ENCODE measurements at places on chromosomes 16 and 17.
A peak's percentile ranks its signal among the peaks of the same experiment; 100 is the strongest.

DNA sequence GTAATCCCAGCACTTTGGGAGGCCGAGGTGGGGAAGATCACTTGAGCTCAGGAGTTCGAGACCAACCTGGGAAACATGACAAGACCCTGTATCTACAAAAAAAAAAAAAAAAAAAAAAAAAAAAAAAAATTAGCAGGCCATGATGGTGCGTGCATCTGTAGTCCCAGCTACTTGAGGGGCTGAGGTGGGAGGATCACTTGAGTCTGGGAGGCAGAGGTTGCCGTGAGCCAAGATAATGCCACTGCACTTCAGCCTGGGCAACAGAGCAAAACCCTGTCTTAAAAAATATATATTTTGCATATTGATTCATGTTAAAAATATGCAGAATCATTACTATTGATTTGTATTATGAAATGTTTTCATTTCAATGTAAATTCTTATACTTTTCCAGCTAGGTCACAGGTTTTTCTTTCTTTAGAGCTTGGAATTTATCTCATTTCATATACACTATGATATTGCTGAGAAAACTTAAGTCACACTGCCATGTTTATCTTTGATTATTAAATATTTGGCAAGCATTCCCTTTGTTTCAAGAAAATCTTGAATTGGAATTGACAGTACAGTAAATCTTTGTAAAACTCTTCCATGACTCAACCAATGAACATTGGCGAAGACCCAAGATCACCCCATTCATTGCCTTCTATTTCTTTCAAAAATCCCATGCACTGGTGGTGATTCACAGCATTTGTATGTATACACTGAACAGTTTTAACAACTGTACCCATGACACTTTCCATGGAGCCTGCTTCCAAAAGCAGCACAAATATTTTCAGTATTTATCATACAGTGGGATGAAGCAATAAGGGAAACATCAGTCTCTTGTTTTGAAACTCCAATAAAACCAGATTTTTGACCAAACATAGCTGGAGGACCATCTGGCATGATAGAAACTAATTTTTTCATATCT, 83.5 kb upstream of the TNRC6A start:
- DNase-seq: peak; percentile 50

- DNase-seq: no peak
These were observed 2.3 kb downstream of the LRRC3C start for GRCh38 chr17:39929646-39930407.

DNA sequence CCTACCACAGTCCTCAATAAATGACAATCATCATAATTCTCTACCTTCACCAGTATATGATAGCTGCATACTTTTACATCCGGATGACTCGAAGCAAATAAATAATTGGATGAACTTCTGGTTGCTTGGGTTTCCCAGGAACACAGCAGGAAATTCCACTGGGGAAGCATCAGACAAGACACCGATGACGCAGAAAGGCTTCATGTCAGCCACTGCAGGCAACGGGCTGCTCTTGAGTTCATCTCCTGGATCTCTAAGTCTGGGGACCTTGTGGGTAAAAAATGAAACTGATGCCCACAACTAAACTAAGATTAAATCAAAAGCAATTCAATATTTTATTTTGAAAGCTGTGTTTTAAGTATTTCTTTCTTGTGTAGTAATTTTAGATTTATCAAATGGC, 472.1 kb upstream of the C16orf82 start:
- no peak for DNase-seq

DNA sequence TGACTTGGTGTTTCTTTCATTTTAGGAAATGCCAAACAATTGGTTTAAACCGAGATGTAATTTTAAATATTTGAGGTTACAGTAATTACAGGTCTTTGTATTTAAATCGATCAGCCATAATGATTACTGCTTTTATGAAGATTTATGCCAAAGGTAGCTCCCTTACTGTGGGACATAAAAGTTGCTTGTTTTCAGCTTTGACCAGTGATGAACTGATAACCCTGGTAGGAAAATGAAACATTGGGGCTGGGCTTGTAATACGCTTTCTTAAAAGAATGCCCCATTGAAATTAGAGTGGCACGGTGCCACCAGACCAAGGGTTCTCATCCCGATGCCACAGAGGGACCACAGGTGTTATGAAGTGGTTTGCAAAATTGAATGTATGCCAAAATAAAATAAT, 7.3 kb downstream of the TNRC6A start:
- DNase-seq: no peak

- peak; percentile 81 for DNase-seq
These were observed 44.1 kb upstream of the ACSF3 start for GRCh38 chr16:89049484-89050118.

GRCh38 chr17:31907342-31907962, 5.9 kb upstream of the UTP6 start:
- no peak for DNase-seq

- DNase-seq: no peak
These were observed 19.9 kb downstream of the ZNF469 start for GRCh38 chr16:88402551-88403240.

- no peak for DNase-seq
These were observed 2.2 kb upstream of the PHLPP2 start for GRCh38 chr16:71726476-71727315.

GRCh38 chr16:82653550-82654511, 27.1 kb downstream of the CDH13 start:
- peak; percentile 78 for DNase-seq

DNA sequence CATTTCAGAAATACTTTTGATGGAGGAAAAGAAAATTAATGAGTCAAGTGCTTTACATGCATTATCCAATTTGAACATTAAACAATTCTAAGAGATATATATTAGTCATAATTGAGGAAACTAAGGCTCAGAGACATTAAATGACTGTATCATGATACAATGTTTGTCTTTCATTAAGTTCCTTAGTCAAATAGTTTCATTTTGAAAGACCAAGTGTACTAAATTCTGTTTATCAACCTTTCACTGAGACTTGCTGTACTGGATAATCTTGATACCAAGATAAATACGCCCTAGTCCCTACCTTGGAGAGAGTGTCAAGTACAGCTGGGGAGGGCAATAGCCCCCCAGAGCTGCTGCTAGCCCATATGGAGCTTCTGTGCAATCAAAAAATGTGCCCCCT, 24.2 kb downstream of the TOM1L2 start:
- no peak for DNase-seq

GRCh38 chr16:22355487-22355908, 18.9 kb downstream of the CDR2 start:
- DNase-seq: no peak

DNA sequence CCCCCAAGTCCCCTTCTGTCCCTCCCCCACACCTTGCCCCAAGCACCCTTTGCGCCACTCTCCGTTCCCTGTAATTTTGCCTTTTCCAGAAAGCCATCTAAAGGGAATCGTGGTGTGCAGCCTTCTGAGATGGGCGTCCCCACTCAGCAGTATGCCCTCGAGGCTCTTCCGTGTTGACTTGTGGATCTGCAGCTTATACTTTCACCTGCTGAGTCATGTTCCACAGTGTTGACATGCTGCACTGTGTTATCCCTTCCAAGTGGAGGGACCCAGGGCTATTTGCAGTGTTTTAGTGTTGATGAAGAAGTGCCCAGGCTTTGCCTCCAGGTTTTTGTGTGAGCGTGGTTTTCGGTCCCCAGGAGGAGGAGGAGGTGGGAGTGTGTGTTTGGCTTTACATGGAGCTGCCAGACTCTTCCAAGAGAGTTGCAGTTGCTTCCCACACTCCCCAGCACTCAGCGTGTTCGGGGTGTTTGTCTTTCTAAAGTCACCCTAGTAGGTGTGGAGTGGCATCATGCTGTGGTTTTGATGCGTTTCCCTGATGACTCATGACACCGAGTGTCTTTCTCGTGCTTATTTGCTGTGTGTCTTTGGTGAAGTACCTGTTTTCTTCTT, 32.1 kb upstream of the JPT2 start:
- DNase-seq: peak; percentile 74

DNA sequence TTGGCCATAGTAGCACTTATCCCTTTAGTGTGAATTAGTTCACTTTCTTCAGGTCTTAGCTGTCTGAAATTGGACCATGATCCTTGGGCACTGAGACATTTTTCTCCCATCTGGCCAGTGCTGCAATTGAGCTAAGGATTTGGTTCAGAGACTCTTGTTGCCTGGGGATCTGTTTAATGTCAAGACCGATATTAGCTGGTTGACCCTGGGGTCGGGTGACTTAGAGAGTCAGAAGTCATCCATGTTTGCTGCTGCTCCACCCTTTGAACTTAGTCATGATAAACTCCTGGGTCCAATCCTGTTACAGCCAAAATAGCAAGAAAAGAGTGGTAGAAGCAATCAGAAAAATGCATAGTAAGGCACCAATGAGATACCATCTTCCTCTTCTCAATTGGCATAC, 45.8 kb upstream of the TOX3 start:
- DNase-seq: no peak

- no peak for DNase-seq
These were observed 9.9 kb downstream of the HAP1 start for GRCh38 chr17:41724476-41725050.

GRCh38 chr16:3317315-3317999, 12.2 kb downstream of the ZNF75A start:
- no peak for DNase-seq

DNA sequence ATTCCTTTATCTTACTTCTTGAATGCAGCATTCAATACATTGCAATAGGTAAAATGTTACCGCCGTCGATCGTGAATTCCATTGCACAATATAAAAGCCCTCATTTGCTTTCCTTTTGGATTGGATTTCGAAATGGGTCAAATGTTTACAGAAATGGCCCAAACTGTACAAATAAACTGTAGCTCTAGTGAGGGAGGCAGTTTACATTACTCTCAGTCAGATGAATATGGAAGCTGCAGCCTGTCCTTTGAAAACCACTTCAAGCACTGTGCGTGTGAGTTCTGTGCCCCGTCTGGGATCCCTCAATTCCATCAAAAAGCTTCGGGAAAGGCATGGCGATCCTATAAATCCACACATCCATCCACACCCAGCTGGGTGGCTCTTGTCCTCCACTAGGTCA, 258.6 kb upstream of the FOXF1 start:
- no peak for DNase-seq

DNA sequence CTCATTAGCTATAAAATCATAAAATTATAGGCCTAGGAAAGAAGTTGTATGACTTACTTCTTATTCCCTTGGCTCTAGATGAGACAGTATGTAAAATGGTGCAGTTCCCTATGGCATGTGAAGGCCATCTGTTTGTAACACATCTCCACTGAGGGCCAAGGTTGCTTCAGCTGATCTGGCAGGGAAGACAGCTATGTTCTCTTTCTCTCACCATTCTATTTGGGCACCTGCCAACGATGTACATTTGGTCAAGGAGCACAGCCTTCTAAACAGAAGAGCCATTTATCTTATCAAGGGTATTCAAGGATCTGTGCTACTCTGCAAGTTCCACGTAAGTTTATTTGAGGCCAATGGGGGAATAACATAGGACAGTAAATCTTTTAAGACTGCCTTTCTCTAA, 129.8 kb upstream of the TOM1L1 start:
- peak; percentile 56 for DNase-seq

- no peak for DNase-seq
These were observed 17.0 kb upstream of the RPRML start for GRCh38 chr17:46995841-46996571.

- DNase-seq: no peak
These were observed 152.2 kb upstream of the MPHOSPH6 start for GRCh38 chr16:82322177-82322576.

GRCh38 chr17:13078591-13079385, 61.0 kb upstream of the ELAC2 start:
- DNase-seq: no peak

GRCh38 chr16:70433458-70434103, 5.3 kb downstream of the ST3GAL2 start:
- DNase-seq: no peak

- DNase-seq: no peak
These were observed 2.0 kb downstream of the TK1 start for GRCh38 chr17:78184868-78185267.

GRCh38 chr17:44807817-44808155, 22.3 kb downstream of the GJC1 start:
- DNase-seq: no peak

GRCh38 chr17:53633856-53634255, 188.9 kb upstream of the KIF2B start:
- no peak for DNase-seq

GRCh38 chr16:23125277-23125676, 24.0 kb downstream of the USP31 start:
- no peak for DNase-seq

- DNase-seq: no peak
These were observed 56.9 kb downstream of the MSI2 start for GRCh38 chr17:57313097-57313835.

- DNase-seq: peak; percentile 30
These were observed 43.3 kb upstream of the CMIP start for GRCh38 chr16:81401035-81401950.

DNA sequence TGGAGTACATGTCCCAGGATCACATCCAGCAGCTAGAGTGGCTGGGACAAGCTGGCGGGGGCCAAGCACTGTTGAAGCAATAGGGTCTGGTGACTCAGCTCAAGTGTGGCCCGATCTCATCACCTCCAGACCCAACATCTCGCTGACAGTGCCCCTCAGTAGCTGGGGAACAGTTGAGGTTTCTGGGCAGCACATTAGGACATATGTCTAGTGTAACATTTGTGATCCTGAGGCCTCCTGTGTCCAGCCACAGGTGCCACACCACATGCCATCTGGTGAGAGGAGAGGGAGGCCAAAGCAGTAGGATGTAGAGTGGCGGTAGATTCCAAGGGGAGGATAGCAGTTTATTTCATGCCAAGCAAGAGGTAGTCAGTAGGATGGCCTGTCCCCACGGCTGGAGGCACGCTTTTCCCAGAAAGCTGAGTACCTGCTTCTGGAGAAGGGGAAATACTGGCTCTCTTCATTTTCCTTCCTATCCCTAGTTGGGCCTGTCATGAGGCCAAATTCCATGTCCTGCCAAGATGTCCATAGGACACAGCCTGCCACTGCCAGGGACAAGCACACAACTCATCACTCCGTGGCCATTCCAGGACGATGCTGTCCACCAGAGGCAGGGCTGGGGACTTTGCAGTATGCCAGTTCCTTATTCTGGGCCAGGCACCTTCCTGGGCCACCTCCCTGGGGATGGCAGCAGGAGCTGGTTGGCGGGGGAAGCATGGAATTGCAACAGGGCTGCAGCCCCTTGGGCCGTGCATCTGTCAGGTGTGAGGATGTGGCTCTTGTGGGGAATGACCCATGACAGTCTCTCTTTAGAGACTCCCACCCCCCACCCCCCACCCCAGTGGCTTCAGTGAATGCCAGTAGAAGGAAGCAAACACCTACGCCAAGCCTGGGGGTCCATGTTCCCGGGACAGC, 24.0 kb downstream of the GGA3 start:
- DNase-seq: no peak

GRCh38 chr17:7184647-7185046, 5.5 kb upstream of the ASGR1 start:
- no peak for DNase-seq

Measured in SJCRH30 (cell line).